NCI-H460 (cell line): ENCODE measurements at places on chromosomes 1 and 21. TPM values are rescaled to one million over a fixed set of nuclear protein-coding genes. Genes with fewer than 3 reads are reported as not detected.

The ACKR1 gene
- total RNA-seq, result not detected in 2 replicates

The RNF2 gene
- total RNA-seq, result 14.1 and 20.0 TPM in 2 replicates

The DPYD gene
- 7.2 and 7.9 TPM in 2 replicates for total RNA-seq

The E2F2 gene
- 3.4 and 3.9 TPM in 2 replicates for total RNA-seq

The NDUFV3 gene
- total RNA-seq, result 28.0 and 30.1 TPM in 2 replicates

The PRAMEF12 gene
- not detected in 2 replicates for total RNA-seq
